Heart left ventricle (tissue), 16 donors: ENCODE measurements at places on chromosomes 5 and 9.

GRCh38 chr9:19294219-19294618 is 63.7 kb downstream of the DENND4C start:
- no peak for DNase-seq

DNA sequence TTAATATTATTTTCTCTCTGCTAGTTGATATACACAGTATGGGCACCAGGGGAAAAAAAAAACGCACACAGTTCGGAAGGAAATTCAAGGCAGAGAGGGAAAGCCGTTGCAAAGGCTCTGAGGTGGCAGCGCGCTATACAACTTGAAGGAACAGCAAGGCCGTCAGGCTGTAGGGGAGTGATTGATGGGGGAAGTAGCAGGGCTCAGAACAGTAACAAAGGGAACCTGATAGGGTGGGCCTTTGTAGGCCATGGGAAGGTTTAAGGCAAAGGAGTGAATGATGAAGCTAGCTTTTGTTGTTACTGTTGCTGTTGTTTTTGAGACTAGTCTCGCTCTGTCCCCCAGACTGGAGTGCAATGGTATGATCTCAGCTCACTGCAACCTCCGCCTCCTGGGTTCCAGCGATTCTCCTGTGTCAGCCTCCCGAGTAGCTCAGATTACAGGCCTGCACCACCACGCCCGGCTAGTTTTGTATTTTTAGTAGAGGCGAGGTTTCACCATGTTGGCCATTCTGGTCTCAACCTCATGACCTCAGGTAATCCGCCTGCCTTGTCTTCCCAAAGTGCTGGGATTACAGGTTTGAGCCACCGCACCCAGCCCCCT is 27.0 kb downstream of the AQP7 start:
- DNase-seq = no peak

DNA sequence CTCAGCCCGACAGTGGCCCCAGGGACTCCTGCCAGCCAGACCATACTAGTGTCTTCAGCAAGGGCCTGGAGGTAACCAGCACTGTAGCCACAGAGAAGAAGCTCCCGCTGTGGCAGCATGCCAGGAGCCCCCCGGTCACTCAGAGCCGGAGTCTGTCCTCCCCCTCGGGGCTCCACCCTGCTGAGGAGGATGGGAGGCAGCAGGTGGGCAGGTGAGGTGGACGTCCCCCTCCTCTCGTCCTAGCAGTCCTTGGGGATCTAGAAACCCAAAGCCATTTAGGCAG is 28.0 kb upstream of the LRRC14B start:
- DNase-seq = no peak

DNA sequence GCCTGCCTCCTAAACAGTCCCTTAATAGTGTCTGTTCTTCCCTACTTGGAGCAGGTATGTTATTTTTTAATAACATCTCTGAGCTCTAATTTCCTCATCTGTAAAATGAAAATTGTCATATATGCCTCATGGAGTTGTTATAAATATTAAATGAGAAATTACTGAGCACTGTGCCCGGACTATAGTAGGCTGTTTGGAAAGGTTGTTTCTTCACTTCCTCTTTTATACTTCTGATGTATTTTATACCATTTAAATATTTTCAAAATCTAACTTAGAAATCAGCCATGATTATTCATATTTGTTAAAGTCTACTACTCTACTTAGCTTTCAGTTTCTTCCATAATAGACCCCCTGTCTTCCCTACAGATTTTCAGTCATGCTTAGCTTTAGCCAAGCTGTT is 30.5 kb upstream of the HAPLN1 start:
- DNase-seq = no peak

GRCh38 chr5:150545246-150545645 is 37.3 kb downstream of the NDST1 start:
- no peak for DNase-seq

DNA sequence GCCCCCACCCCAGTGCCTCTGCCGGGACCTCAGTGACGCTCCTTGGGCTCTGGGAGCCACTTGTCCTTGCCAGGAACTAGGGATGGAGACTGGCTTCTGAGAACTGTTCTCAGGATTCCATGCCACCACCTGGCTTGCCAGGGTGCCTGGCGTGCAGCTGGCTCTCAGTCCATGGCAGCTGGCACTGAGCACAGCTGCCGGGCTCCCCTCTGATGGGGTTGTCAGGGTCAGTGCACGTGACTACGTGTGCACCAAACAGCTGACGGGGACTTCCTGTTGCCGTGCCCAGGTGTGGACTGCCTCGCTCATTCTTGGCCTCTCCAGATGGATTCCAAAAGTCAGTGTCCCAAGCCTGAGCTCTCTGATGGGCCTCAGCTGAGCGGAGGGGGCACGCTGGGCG is 9.4 kb downstream of the KCNT1 start:
- no peak for DNase-seq

GRCh38 chr5:36442796-36443195 is 141.1 kb upstream of the RANBP3L start:
- DNase-seq = no peak
